ENCODE measurements at places on chromosomes 1 and 21.
A peak's percentile ranks its signal among the peaks of the same experiment; 100 is the strongest.

GRCh38 chr1:204834336-204834735 is 36.3 kb upstream of the NFASC start:
- peak; percentile 40 for DNase-seq

- peak; percentile 20 for DNase-seq
These were observed 11.0 kb downstream of the YIPF1 start for GRCh38 chr1:53878492-53879105.

GRCh38 chr1:203465948-203466347 is 9.7 kb upstream of the PRELP start:
- DNase-seq, result no peak

DNA sequence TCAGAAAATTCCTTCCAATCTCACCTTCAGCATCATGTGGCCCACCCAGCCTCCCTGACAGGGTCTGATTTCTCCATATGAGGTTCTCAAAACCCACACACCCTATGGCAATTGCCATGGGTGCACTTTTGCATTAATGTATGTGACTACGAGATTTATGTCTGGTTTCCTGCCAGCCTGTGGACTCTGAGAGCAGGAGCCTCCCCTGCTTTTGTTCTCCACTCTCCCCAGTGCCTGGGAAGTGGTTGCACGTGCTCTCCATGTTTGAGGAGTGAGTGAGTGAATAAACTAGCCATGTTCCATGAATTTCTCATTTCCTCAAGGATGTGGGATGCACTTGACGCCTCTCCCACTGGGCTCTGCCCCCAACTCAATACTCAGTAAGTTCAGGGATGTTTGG is 91.2 kb downstream of the ACTL8 start:
- DNase-seq, result no peak

- no peak for DNase-seq
These were observed 99.5 kb downstream of the RYR2 start for GRCh38 chr1:237141502-237141901.

DNA sequence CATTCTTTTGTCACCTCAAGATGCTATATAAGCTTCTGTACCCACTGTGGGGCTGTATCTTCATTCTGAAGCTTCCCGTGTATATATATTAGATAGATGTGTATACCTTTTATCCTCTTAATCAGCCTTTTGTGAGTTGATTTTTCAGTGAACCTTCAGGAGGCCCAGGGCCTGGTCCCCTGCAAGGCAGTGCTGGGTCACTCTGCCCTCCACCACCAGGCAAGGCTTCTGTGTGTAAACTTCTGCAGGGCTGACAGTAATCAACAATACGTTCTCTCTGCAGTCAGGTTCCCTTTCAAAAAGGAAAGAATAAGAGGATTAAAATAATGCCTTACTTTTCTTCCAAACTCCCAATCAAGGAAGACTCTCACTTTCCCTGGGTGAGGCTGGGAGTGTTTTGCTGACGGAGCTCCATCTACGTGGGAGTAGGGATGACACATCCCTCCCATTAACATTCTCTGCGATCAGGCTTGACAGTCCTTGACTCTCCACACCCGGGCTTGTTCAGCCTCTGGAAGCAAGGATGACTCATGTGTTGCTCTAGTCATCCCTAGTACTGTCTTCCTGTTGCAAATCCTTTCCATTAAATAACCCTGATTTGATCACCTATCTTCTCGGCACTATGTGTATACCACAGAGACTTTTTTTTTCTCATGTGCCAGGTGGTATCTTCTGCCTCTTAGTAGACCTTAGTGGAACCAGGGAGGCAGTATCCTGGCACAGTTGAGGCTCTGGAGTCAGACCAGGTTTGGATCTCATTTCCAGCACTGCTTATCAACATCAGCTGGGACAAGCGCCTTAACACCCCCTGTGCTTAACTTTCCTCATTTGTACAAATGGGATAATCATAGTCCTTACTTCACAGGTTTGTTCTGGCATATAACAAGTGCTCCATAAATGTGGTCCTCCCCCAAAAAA is 70.3 kb upstream of the KCNK1 start:
- no peak for DNase-seq

- no peak for DNase-seq
These were observed 102.6 kb downstream of the GALNT2 start for GRCh38 chr1:230169454-230170152.

DNA sequence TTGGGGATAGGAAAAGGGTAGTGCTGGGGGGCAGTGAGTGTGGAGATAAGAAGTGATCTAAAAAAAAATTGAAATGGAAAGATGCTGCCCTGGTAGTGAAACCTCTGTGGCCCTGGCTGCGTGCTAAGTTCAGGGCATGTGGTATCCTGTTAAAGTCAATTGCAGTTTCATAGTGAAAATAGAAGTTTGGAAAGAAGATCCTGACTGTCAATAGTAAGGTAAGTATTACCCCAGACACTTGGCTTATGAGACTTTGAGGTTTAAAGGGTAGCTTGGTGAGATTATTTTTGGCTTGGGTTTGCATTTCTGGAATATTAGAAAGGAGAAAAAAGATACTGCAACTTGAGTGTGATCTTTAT is 6.8 kb downstream of the ARID1A start:
- no peak for DNase-seq

- no peak for DNase-seq
These were observed 32.5 kb downstream of the DHRS3 start for GRCh38 chr1:12585536-12585935.

GRCh38 chr21:46366091-46366490 is 42.1 kb downstream of the PCNT start:
- DNase-seq, result no peak

DNA sequence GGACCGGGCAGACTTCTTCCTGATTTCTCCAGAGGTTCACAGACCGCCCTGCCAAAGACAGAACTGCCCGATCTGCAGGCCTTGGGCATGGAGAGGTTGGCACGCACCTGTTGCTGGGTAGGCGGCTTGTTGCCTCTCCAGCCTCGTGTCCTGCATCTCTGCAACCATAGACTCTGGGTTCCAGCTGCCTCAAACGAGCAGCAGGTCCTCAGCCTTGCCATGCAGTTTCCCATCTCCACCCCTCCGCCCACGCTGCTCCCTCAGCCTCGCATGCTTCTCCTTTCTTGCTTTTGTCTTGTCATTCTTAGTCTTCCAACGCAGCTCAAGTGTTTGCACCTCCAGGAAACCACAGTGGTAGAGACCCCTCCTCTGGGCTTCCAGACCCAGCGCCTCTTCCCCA is 126.2 kb downstream of the LACTBL1 start:
- no peak for DNase-seq

DNA sequence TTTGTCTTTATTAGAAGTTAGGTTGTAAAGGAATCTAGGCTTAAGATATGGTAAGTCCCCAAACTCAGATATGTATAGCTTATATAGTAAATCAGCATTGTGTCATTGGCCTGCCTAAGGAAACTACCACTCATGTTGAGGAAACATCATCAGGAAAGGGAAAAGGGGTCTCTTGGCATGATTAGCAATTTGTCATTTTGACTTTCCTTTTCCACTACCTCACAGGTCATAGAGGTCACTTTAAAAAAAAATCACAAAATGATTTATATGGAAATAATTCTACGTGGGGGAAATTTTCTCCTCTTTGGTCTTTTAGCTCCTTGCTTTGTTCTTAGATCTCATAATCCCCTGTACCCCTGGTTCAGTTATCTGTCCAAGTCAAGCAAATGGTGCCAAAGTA is 213.5 kb downstream of the RPS6KC1 start:
- no peak for DNase-seq

- DNase-seq, result no peak
These were observed 38.7 kb upstream of the TNFRSF1B start for GRCh38 chr1:12128120-12128519.

- no peak for DNase-seq
These were observed 446.8 kb upstream of the PLXNA2 start for GRCh38 chr1:208691012-208691411.

GRCh38 chr1:103230061-103230460 is 121.7 kb upstream of the COL11A1 start:
- no peak for DNase-seq

GRCh38 chr1:223669003-223669795 is 3.7 kb upstream of the CAPN8 start:
- no peak for DNase-seq

DNA sequence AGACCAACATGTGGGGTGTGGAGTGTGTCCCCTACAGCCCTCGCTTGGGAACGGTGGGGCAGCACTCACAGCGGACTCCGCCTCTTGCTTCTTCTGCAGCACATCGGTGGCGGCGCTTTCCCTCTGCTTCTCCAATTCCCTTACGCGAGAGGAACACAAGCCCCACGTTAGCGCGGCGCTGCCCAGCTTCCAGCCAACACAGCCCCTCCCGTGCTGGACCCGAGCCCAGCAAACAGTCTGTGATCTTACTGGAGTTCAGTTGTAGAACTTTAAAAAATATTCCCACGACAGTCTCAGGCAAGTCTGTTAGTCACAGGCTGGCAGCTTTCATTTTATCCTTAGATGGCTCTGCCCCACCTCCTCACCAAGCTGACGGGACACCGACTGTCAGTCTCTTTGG is 13.6 kb downstream of the THAP3 start:
- DNase-seq, result no peak

GRCh38 chr1:212754680-212755079 is 36.9 kb downstream of the NSL1 start:
- no peak for DNase-seq

DNA sequence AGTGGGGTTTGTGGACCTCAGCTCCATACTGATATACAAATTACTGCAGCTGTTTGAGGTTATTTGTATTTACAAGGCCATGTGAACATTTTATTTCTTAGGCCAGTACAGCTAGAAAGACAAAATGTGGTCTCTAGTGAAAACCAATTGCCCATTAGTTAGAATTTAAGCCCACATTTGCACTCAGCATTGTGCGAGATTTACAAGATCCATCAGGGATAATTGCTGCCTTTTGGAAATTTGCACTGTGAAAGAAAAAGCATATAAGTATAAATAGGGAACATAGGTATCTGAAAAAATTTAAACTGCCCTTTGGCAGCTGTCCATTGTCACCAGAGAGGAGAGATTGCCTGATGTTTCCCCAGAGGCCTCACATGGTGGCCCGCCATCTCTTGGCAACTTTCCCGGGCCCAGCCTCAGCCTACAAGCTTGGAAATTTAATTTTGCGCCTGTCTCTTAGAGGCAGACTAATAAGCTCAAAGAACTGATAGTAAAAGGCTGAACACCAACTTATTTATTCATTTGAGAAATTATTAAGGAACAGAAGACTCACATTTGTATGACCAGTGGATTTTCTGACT is 120.7 kb downstream of the MAP3K21 start:
- peak; percentile 54 for DNase-seq

GRCh38 chr1:9787702-9788101 is 36.1 kb downstream of the CLSTN1 start:
- DNase-seq, result no peak

GRCh38 chr1:107162745-107163144 is 21.9 kb downstream of the NTNG1 start:
- DNase-seq, result no peak

Data from NCI-H2171 (cell line).